ENCODE measurements at places on chromosomes 16 and 17. TPM values are rescaled to one million over a fixed set of nuclear protein-coding genes. Genes with fewer than 3 reads are reported as not detected.

The DDX52 gene
- total RNA-seq = 37.5 TPM

The ADGRG1 gene
- 41.1 TPM for total RNA-seq

The MVP gene
- total RNA-seq = 27.4 TPM

The MAF gene
- total RNA-seq = 33.0 TPM

GRCh38 chr17:55090079-55090492, 121.5 kb downstream of the STXBP4 start:
- H3K27me3 ChIP-seq = no peaks in the 10 kb centered on the region
- H3K4me3 ChIP-seq = no peak overlapping the region
- no peak for DNase-seq
- H3K4me1 ChIP-seq = peaks cover 11% of the 10 kb centered on the region
- H3K36me3 ChIP-seq = peaks cover 17% of the 10 kb centered on the region

GRCh38 chr17:7634384-7634783, 4.4 kb downstream of the SHBG start:
- H3K4me1 ChIP-seq = peaks cover 10% of the 10 kb centered on the region
- DNase-seq = no peak
- no peak overlapping the region for H3K4me3 ChIP-seq
- H3K36me3 ChIP-seq = no peaks in the 10 kb centered on the region

DNA sequence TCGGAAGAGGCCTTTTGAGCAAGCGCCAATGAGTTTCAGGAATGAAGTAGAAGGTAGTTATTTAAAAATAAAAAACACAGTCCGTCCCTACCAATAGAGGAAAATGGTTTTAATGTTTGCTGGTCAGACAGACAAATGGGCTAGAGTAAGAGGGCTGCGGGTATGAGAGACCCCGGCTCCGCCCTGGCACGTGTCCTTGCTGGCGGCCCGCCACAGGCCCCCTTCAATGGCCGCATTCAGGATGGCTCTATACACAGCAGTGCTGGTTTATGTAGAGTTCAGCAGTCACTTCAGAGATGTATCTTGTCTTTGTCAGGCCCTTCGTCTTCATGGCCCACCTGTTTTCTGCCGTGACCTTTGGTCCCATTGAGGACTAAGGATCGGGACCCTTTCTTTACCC, 87.3 kb downstream of the CRISPLD2 start:
- DNase-seq = no peak
- no peaks in the 10 kb centered on the region for H3K27me3 ChIP-seq
- H3K27ac ChIP-seq = no peak overlapping the region

DNA sequence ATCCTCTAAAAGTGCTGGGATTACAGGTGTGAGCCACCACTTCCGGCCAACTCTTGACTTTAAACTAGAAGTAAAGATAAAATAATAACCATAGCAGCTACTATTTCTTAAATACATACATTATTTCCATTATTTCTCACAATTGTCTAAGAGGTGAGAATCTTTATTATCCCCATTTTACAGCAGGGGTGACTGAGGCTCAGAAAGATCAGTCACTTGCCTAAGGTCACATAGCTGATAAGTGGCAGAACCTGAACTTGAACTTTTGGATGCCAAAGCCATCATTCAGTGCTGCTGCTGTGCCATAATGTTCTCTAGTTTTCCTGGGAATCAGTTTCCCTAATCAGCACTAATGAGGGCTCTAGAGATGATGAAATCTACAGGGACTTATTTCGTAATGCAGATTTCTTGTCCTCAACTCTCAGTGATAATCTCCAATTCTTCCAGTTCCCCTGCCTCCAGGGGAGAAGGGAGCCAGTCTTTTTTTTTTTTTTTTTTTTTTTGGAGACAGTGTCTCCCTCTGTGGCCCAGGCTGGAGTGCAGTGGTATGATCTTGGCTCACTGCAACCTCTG, 25.2 kb upstream of the GPRC5B start:
- H3K27ac ChIP-seq = no peak overlapping the region
- H3K4me3 ChIP-seq = no peak overlapping the region
- no peak for DNase-seq
- H3K36me3 ChIP-seq = no peaks in the 10 kb centered on the region

DNA sequence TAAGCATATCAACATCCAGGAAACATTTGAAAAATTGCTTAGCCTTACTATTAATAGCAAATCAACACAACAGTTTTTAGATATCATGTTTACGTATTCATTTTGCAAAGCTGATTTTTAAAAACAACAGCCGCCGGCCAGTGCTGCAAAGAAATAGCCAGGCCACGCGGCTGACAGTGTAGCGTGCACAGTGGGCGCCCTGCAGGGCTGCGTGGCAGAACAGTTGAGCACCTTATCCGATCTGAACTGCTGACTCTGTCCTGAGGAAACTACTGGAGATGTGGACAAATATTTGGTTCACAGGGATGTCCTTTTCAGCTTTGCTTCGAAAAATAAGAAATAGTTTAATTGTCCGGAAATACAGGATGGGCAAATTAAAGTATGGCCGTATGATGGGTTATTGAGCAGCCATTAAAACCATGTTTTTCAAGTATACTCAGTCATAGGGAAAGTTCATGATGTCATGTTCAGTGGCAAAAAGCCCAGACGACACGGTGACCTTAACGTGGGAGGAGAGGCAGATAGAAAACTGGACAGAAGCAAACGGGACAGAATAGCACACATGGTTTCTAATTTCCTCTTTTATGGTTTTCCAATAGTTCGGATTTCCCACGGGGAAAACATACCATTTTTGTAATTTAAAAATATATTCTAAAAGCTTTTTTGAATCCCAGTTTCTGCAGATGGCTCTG, 52.4 kb upstream of the ENDOV start:
- DNase-seq = no peak
- H3K36me3 ChIP-seq = peaks cover 18% of the 10 kb centered on the region
- H3K27ac ChIP-seq = no peak overlapping the region
- peaks cover under 1% of the 10 kb centered on the region for H3K4me1 ChIP-seq

DNA sequence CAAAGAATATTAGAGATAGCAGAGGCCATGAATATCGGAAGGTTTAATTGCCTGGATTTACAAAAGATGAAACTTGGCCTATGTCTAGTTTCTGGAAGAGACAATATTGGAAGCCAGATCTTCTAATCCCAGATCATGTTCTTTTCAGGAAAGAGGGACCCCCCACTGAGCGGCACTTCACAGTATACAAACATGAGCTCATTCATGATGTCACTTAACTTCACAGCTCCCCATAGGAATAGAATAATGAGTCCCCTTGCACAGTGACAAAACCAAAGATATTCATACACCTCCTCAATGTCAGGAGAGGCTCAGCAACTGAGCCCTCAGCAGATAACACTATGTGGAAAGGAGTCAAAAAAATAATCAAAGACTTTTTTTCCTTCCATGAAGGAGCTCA, 147.5 kb downstream of the CDH11 start:
- H3K27me3 ChIP-seq = no peaks in the 10 kb centered on the region
- no peak for DNase-seq
- no peak overlapping the region for H3K27ac ChIP-seq
- peaks cover 34% of the 10 kb centered on the region for H3K36me3 ChIP-seq

GRCh38 chr17:64331931-64332493, 58.6 kb downstream of the PECAM1 start:
- no peaks in the 10 kb centered on the region for H3K36me3 ChIP-seq
- no peak overlapping the region for H3K27ac ChIP-seq
- peaks cover 4% of the 10 kb centered on the region for H3K4me1 ChIP-seq
- no peak overlapping the region for H3K4me3 ChIP-seq
- DNase-seq = no peak
- peaks cover 7% of the 10 kb centered on the region for H3K27me3 ChIP-seq

DNA sequence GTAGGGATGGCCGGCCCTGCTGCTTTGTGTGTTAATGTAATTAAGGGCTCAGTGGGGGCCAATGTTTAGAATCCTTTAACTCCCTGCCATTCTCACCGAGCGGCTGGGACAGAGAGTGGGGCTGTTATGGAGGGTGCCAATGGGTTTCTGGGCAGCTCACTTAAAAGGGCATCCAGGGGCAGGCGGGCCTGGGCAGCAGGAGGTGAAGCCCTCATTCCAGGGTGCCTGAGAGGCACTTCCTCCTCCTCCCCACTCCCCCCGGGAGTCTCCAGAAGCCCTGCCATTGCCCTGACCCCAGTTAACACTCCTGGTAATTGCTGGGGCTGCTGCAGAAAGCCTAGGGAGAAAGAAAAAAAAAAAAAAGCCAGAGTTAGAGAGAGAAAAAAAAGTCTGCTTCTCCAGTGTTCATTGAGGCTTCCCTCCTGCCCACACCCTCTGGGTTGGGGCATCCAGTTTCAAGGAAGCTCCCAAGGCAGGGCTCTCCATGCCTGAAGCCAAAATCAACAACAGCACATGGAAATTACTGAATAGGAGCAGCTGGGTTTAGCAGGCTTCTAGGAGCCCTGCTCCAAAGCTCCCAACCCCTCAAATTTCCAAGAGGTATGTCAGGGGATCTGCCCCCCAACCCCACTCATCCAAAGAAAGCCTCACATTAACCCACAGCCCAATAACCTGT, 28.0 kb downstream of the CUEDC1 start:
- H3K4me1 ChIP-seq = peaks cover 62% of the 10 kb centered on the region
- H3K27ac ChIP-seq = peak overlapping the region; percentile 68
- H3K36me3 ChIP-seq = no peaks in the 10 kb centered on the region
- no peak for DNase-seq
- peak overlapping the region; percentile 66 for H3K4me3 ChIP-seq
- H3K27me3 ChIP-seq = no peaks in the 10 kb centered on the region

DNA sequence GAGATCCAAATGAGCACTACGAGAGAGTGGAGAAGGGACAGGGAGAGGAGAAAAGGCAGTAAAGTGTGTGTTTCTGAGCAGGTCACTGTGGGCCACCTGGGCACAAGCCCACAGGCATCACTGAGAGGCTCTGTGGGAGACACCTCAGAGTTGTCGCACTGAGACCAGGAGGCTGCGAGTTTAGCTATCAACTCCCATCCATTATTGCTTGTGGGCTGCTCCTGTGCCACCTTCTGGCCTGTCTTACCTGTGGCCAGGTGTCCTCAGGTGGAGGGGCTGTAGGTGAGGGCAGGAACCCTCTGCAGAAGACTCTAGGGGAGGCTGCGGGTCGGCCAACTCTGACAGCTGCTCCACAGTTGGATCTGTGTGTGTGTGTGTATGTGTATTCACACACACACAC, 2.5 kb upstream of the PRR29 start:
- no peak for DNase-seq
- H3K36me3 ChIP-seq = no peaks in the 10 kb centered on the region
- H3K27me3 ChIP-seq = peaks cover 62% of the 10 kb centered on the region
- no peak overlapping the region for H3K4me3 ChIP-seq

DNA sequence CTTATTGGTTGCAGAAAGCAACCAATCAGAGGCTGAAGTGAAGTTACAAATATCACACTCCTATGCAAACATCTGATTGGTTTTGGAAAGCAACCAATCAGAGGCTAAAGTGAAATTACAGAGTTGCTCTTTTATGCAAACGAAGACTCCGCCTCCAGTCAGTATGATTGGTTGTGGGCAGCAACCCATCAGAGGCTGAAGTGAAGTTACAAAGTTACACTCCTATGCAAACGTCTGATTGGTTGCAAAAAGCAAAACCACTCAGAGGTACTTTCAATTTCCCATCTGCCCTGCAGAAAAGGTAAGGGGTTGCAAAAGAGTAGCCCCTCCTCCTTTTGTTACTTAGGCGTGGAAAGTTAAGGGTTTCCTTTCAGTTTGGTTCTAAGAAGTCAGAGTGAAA, 697.3 kb downstream of the MAF start:
- no peaks in the 10 kb centered on the region for H3K36me3 ChIP-seq
- H3K27ac ChIP-seq = no peak overlapping the region
- no peak overlapping the region for H3K4me3 ChIP-seq
- no peaks in the 10 kb centered on the region for H3K27me3 ChIP-seq
- DNase-seq = no peak

- peak overlapping the region; percentile 86 for H3K27ac ChIP-seq
- no peak overlapping the region for H3K4me3 ChIP-seq
- no peaks in the 10 kb centered on the region for H3K36me3 ChIP-seq
- peaks cover 16% of the 10 kb centered on the region for H3K4me1 ChIP-seq
- no peak for DNase-seq
- H3K27me3 ChIP-seq = no peaks in the 10 kb centered on the region
Observed at GRCh38 chr16:29784157-29784556, 6.1 kb downstream of the ZG16 start.

DNA sequence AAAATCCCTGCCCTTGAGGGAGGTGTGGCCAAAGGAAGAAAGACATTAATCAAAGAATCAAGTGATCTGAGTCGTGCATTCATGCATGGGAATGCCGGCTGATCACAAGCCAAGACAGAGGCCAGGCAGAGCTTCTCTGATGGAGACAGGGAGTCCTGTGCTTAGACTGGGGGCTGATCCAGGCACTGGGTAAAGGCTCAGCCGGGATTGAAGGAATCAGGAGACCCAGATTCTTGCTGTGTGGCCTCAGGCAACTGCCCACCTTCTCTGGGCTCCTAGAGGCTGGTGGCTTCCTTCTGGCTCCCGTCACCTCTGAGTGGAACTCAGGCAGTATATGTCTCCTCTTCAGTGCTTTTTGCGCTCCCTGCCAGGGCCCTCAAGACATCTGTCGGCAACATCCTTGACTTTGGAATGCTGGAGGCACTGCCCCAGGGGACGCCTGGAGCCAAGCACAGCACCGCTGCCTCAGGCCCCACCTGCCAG, 17.7 kb downstream of the RAI1 start:
- peaks cover 4% of the 10 kb centered on the region for H3K27me3 ChIP-seq
- H3K4me1 ChIP-seq = peaks cover 72% of the 10 kb centered on the region
- H3K36me3 ChIP-seq = peaks cover 4% of the 10 kb centered on the region
- peak overlapping the region; percentile 96 for H3K27ac ChIP-seq

DNA sequence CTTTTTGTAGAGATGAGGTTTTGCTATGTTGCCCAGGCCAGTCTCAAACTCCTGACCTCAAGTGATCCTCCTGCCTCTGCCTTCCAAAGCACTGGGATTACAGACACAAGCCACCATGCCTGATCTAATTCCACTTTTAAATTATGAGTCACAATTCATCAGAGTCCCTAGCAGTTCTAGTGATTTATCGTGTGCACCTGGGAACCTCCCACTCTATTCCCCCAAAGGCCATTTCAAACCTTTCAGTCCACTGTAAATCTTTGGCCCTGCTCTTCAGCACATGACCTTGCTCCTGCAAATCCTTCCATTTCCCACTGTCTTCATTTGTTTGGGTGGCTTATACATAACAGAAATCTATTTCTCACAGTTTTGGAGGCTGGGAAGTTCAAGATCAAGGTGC, 73.0 kb downstream of the HS3ST2 start:
- no peak overlapping the region for H3K4me3 ChIP-seq
- H3K36me3 ChIP-seq = no peaks in the 10 kb centered on the region
- no peak for DNase-seq
- H3K27ac ChIP-seq = no peak overlapping the region
- H3K4me1 ChIP-seq = no peaks in the 10 kb centered on the region
- peaks cover 13% of the 10 kb centered on the region for H3K27me3 ChIP-seq

DNA sequence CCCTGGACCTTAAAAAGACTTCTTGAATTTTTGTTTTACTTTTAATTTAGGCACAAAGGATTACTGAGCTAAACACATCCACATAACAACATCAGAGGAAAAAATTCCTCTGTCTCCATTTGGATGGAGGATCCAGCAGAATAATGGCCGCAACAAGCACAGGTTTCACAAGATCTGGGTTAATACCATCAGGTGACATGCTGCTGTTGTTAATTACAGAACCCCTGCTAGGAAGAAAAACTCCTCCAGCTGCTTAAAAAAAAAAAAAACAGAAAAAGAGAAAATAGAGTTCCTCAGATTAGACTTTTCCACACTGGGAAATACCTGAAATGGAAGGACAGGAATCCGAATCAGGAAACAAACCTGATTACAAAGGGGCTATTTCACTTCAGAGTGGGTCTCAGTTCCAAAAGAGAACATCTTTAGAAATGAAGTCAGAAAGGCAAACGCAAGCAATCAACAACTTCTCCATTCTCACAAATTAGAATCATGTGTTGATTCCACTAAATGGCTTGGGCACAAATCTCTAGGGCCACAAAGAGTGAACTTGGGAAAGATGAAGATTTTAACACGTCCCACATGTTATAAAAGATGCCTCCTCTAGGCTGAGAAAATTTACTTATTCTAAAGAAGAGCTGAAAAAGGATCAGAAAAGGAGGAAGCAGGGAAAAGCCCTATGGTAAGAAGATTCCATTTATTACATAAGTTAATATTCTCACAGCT, 44.0 kb downstream of the SPOP start:
- no peak for DNase-seq
- H3K4me1 ChIP-seq = peaks cover 30% of the 10 kb centered on the region
